Lung microvascular endothelial cell (primary cell): ENCODE measurements at places on chromosomes 6 and 20.

GRCh38 chr6:129623008-129623732 lies 86.8 kb downstream of the ARHGAP18 start:
- DNase-seq: peak; percentile 36

DNA sequence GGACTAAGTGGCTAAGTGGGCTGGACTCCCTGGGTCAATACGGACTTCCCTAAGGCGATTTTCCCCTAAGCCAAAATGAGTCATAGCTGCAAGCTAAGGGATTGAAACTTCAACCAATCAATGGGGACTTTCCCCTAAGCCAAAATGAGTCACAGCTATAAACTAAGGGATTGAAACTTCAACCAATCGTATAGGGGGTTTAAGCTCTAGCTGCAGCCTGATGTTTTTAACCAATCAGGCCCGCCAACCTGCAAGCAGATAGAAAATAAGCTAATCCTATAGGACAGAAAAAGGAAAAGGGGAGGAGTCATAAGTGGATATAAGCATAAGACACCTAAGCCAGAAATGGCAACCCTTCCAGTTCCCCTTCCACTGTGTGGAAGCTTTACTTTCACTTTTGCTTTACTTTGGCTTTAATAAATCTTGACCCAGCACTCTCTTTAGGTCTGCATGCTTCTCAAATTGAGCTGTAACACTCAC lies 655.0 kb upstream of the HS3ST5 start:
- DNase-seq: no peak

DNA sequence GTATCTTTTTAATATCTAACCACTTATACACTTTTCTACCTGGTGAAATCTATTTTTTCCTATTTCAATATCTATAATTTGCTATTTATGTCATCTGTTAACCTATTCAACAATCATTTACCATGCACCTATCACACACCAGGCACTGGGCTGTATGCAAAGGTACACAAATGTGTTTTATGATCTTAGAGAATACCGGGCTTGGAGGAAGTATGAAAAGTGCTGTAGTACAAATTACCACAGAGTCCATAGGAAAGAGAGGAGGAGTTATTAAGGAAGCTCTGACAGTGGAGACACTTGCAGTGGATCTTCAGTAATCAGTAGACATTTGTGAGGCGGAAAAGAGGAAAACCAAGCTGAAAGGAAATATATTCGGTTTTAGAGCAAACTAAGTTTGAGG lies 96.0 kb downstream of the HIVEP2 start:
- DNase-seq: no peak

DNA sequence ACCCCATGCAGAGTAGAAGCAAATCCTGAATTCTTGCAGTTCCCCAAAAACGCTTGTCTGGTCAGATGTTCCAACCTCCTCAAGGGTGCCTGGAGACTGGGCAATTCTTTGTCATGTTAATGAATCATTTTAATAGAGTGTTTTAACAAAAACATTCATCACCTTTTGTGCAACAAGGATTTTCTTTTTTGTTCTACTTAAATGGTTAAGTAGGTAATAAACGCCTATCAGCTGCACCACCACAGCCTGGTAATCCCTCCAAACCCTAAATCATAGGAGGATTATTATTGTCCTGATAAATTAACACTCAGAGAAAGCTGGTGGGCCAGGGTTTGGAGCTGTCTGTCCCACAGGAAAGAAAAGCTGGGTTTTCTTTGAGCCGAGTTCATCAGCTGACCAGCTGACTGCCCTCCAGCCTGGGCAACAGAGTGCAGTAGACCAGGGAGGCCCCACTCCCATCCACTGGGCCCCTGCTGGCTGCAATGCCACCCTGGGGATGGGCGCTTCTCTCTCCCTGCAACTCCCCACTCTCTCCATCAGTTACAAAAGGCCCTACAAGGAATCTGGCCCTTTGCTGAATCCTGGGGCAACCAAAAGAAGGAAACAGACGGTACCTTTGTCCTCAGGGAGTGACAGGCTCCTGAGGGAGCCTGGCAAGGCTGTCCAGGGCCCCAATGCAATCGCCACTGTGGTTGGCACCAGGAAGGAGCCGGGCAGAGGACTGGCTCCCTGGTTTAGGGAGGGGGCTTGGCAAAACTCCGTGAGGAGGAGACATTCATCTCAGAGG lies 23.1 kb upstream of the BMP7 start:
- no peak for DNase-seq

- no peak for DNase-seq
These were observed 201.8 kb downstream of the GRIK2 start for GRCh38 chr6:101595276-101595675.

GRCh38 chr6:40535819-40536380 lies 51.3 kb downstream of the LRFN2 start:
- no peak for DNase-seq

DNA sequence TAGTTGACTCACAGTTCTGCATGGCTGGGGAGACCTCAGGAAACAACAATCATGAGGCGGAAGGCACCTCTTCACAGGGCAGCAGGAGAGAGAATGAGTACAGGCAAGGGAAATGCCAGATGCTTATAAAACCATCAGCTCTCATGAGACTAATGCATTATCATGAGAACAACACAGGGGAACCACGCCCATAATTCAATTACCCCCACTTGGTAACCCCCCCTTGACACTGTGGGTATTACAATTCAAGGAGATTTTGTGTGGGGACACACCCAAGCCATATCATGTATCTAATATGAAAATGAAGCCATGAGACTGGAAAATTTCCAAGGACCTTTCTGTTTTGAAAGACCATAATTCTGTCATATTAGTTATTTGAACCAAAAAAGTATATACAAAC lies 342.4 kb upstream of the PLCB4 start:
- no peak for DNase-seq
